ENCODE measurements at places on chromosomes 16 and 17.

GRCh38 chr16:1929105-1929504 is 10.9 kb upstream of the HS3ST6 start:
- no peak for DNase-seq

DNA sequence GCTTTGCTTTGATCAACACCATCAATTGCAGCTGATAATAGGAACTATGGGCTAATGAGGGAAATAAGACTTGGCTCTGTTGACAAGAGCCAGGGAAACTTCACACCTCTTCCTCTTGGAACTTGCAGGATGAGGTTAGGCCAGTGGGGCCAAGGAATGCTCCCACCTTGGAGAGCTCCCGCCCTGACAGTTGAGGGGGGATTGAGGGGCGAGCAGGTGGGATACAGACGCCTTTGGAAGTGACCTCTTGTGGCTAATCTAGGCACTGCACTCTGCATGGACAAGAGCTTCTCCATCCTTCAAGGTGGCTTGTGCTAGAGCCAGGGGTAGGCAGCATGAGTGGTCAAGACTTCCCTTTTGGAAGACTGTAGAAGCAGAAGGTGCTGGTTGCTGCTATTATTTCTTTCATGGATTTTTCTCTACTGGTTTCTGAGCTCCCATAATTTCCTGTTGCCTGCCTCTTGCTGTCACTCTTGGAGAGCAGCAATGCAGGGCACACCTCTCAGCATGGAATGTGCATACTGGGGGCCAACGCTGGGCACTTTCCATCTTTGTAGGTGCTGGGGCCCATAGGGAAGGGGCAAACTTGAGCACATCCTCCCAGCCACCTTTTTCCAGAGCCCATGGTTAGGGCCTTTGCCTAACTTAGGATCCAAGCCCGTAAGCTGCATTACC is 2.3 kb upstream of the PHF12 start:
- peak; percentile 62 for DNase-seq

DNA sequence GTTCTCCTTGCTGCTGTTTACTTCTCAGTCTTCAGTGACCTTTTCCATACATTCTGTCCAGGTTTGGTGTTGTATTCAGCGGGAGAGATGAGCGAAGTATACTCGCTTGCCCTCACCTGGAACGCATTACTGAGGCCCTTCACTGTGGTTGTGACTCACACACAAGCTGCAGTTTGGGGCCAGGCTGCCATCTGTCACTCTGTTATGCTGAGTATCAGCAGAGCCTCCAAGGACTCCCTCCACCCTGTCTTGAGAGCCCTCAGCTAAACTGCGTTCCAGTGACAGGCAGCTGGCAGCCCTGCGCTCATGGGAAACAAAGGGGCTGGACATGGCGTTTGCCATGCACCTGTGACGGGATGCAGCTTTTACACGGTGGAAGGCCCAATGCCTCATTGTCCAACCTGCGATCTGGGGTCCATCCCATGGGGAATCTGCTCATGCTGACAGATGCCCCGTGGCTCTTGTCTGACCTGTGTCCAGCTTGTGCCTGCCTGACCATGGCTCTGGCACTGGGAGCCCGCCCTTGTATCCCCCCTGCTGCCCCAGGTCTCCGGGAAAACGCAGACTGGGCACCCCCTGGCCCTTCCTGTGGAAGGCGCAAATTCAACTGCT is 6.5 kb upstream of the ZNF778 start:
- no peak for DNase-seq

DNA sequence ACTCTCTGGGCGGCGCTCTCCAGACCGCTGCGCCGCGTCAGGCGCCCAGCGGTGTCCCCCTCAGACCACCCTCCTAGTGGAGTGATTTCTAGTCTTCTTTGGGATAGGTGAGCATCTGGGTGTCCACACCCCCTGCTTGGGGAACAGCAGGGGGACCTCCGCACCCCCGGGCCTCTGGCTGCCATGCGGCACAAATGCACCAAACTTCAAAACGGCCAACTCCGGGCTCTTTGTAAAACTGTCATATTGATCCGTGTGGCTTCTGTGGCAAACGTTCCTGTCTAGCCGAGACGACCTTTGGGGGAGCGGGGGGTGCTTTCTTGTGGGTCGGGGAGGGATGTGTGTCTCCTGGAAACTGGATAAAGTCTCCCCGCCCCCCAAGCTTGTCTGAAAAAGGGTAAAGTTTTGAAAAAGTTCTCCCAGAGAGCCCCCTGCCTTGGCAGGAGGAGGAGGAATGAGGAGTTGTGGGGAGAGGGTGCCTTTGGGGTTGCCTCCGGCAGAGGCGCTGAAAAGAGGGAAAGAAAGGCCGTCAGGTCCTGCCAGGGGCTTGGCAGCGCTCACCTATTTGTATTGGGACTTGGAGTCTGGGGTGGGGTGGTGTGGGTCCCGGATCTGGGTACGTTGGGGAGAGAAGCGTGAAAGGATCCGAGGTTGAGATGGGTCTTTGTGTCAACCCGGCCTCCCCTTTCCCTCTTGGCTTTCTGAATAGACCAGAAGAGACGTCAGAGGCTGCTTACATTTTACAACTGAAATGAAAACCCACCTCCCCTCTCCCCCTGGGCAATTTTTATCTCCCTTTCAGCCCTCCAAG is 2.2 kb upstream of the CHD3 start:
- peak; percentile 72 for DNase-seq

DNA sequence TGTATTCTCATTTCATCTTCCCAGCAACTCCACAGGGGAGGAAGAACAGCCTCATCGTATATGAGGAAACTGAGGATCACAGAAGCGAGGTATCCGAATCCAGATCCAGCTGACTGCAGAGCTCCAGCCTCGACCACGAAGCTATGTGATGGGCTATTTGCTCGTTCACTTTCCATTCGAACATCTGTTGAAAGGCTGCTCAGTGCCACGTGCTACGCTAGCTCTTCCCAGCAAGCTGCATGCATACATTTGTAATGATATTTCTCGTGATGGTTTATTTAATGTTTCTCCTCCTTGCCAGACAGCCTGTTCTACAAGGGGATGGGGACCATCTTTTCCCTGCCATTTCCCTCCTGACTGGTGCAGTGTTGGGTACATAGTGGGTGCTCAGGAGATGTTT is 48.4 kb upstream of the RCVRN start:
- DNase-seq = no peak

Data from activated T-cell treated with anti-CD3 and anti-CD28 coated beads, Interleukin-2, amount 50 U/mL, for 48 hours (primary cell).